ENCODE measurements at places on chromosomes 1 and 21.

DNA sequence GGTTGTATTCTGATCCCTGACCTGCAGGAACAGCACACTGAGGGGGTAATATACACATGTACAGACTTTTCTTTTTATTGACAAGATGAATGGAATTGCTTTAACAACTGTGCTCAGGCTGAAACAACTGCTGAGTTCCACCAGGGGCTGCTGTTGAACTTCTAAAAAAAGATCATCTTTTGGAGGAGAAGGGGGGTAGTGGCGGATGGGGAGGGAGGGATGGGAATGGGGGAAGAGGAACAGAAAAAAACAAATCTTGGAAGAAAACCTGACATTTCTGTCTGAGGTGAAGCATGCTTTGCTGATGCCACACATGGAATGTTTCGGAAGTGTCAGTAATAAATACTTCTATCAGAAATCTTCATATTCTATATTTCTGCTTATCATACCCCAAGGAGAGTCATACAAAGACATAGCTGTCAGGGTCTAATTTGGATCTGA is 75.0 kb downstream of the RWDD3 start:
- DNase-seq, result peak; percentile 61

- no peak for DNase-seq
These were observed 59.1 kb downstream of the DISP3 start for GRCh38 chr1:11537854-11538591.

DNA sequence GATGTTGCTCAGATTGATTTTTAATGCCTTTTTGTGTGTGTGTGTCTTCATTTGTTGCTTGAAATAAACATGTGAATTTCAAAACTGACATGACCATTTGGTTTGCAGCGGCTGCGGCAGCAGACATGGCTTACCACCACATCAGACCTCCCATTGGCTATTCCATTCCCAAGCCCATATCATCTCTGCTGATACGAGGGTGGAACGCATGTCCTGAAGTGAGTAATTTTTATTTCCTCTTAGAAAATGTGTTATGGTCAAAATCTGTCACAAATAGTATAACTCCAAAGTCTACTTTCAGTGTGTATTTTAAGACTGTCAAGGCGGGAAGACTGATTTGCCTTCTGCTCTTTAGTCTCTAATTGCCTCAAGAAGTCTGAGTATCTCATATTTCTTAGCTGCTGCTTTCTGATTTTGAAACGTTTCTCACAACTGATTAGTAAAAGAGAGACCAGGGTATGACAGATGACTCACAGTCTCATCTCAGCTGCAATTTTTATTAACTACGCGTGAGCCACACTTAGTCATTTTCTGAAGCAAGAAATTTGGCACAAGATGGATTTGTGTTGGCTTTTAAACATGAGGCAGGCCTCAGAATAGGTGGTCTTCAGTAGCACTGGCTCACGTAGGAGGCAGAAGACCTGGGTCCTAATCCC is 49.0 kb downstream of the LRRC53 start:
- no peak for DNase-seq

- DNase-seq, result no peak
These were observed 57.2 kb downstream of the NPHP4 start for GRCh38 chr1:5935026-5935425.

DNA sequence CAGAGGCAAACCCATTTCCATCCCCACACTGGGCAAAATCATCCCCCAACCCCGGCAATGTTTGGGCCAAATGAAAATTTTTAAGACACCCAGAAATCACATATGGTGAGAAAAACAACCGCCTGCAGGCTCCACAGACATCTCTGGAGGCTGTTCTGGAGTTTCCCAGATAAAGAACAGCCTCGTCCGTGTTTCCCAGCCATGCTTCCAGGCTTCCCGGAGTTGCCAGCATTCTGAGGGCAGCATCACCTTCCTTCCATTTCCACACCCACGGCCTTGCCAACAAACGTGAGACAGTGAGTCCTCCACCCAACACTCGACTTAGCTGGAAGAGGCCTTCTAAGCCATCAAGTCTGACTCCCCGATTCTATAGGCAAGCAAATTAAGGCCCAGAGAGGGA is 36.9 kb downstream of the KCNN3 start:
- no peak for DNase-seq

DNA sequence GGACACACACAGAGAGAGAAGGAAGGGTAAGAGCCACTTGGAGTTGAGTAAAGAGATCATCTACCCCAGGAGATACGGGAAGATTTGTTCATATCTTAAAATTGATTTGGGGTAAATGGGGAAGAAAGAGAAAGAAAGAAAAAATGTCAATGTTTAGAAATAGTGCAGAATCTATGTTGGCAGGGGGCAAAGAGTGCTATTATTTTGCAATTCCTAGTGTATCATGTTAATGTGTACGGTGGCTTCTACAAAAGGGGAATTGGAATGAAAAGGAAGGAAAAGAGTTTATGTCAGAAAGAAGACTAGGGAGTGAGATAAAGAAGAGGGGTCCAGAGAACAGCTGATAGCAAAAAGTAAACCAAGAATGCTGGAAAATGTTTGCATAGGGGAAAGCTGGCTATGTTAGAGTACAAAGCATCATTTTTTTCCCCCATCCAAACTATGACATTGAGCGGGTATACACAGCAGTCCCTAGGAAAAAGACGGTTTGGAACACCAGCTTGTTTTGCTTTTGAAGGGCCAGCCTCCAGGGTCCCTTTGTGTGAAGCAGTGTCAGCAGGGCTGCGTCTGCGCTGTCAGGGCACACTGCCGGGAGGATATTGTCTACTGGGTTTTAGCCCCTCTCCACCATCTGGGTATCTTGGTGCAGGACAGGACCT is 10.8 kb downstream of the LRRC8D start:
- no peak for DNase-seq

- DNase-seq, result no peak
These were observed 392.9 kb upstream of the RUNX1 start for GRCh38 chr21:35441868-35442582.

DNA sequence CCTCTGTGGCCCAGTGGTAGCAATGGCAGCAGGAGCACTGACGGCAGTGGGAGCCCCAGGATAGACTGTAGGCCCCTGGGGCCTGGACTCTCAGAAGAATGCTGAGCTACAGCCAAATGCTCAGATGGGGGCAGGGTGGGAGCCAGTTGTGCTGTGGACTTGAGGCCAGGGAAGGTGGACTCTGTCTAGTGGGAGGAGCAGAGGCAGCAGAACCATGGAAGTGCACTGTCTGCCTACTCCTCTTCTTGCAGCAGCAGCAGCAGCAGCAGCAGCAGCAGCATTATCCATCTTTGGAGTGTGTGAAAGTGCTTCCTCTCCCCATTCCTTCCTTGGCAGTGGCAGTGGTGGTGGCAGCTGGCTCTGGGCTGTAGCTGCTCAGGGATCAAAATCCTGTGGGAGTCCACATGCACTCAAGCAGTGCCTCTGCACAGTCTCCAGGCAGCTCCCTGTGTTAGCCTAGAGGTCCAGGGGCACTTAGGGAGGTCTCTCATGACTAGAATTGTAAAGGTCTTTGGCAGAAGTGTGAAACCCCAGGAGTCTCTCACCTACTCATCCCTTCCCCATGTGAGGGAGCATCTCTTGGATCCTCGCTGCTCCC is 917.9 kb upstream of the B3GALT2 start:
- DNase-seq, result no peak

Data from NCI-H2029 treated with DMSO at 0.1 percent for 48 hours (cell line).